NCI-H774 (cell line): ENCODE measurements at places on chromosomes 13 and 19.

DNA sequence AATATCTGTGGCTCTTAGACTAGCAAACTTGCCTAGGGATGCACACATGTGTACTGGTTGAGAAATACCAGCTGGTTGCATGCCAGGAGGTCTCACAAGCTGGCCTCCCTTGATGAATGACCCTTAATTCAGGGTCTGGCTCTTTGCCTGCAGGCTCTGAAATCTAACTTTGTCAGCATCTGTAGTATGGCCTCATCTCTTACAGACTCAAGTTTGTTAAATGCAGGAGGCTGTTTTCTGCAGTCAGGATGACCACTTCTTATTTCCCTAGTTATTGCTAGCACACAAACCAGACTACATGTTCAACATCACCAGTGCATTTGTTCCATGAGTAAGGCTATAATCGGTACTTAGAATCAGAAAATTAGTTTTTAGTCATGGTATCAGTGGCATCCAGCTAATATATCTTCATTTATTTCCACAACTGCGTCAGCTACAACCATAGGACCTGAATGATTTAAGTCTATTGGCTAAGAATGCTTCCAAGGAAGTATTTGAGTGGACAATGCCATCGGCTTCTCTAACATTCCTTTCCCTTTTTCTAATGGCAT, 23.3 kb upstream of the POSTN start:
- DNase-seq = no peak

DNA sequence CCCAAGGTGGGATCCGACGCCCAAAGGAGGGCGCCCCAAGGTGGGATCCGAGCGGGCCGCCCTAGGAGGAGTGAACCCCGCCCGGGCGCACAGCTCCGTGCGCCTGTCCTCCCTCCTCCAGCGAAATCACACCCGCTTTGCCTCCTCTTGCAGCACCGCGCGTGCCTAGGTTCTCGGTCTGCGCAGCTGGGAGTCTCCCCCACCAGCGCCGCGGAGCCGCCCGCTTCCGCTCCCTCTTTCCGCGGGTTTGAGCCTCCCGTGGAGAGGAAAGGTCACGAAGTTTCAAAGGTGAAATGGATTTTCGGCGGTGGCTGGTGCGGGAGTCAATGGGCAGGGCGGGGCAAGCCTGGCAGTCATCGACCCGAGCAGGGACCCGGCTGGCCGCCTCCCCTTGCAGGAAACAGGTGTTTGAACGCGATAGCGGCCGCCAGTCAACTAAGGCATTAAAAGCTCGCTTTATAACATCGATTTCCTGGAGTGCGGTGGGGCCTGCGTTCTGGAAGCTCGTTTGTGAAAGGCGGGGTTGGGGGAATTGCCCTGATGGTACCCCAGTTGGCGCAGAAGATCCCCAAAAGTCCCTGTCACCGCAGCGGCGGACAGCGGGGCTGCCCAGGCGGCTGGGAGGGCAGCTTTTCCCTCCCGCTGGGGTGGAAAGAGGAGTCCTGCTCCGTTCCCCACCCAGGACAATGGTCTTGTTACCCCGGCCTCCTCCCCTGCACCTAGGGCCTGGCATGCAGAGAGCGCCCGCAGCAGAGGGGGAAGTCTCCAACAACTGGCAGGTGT, 9.0 kb upstream of the SOX1 start:
- DNase-seq = peak; percentile 79

DNA sequence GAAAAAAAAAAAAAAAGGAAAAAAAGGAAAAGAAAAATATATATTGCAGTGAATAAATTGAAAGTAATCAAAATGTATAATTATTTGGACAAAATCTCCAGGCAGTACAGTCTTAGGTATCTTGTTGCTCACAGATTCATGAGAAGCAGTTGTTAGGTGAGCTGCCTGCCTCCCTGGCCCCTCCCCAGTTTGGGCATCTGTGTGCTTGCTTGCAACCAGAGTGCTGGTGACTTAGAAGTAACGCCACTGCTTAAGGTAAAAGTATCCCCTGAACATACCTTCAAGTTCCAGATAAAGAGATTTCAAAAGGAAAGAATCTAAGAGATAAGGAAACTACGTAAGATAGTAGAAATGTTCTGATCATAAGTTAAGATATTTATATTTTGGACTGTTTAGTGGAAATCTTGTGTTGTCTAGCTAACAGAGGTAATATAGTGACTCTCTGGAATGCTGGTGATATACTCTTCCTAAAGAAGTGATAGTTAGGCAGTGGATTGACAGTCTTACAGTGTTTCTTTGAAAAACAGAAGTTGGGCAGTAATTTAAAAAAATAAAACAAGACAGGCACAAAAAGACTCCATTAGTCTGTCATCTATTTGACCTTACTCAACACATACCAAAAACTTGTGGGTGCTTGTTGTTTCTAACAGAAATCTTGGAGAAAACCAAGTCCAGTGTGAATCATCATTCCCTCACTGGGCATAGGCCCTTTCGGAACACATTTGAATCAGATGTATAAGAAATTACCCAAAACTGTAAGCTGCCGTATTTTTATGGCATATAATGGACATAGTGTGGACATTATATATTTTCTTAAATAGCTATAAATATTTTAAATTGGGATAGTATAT, 38.3 kb upstream of the KCTD4 start:
- no peak for DNase-seq

DNA sequence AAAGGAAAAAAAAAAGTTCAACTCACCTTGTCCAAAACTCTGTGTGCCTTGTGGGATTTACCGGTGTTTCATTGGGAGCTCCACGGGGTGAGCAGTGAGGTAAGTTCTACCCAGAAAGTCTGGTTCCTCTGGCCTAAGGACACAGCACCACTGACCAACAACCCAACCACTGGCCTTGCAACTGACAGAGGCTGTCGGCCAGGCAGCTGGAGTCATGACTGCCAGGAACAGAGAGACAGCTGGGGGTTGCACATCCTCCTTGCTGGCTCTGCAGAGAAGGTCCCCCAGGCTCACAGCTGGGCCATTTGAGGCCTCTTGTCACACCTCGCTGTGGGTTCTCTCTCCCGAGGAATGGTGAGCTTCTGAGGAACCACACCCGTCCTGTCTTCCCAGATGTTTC, 59.5 kb downstream of the ANKRD10 start:
- no peak for DNase-seq

DNA sequence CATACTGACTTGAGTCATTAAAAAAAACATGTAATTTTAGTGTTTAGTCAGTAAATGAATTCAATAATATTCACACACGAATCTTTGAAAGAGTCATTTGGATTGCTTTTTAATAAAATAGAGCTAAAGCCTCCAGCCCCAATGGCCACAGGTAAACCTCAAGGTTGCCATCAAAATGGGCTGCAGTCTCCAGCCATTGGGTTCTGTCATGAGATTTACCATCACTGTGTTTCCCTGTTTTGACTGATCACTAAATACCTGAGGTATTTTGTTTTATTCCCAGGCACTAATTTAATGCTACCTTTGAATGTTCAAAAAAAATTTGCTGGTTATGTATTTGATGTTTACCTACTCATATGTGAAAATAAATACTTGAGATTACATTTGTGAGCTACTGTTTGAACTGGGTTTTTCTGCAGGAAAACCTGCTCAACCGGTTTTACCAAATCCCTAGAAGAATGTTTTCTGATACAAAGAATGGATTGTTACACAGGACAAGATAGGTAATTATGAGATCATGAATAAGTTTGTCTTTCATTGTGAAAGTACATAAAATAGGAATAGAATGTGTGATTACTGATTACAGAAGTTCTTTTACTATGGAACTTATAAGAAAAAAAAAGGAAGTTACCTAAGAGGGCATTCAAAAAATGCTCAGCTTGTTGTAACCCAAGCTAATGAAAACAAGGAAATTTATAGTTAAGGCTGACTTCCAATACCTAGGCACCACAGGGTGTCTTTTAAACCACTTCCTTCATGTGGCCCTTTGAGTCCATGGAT, 391.3 kb downstream of the EFNB2 start:
- DNase-seq = peak; percentile 85

GRCh38 chr19:1002600-1002999, 2.4 kb downstream of the GRIN3B start:
- DNase-seq = no peak

- no peak for DNase-seq
These were observed 284 bp downstream of the RNF17 start for GRCh38 chr13:24764276-24764630.

- DNase-seq = no peak
These were observed 1608.8 kb downstream of the OLFM4 start for GRCh38 chr13:54637366-54637765.

DNA sequence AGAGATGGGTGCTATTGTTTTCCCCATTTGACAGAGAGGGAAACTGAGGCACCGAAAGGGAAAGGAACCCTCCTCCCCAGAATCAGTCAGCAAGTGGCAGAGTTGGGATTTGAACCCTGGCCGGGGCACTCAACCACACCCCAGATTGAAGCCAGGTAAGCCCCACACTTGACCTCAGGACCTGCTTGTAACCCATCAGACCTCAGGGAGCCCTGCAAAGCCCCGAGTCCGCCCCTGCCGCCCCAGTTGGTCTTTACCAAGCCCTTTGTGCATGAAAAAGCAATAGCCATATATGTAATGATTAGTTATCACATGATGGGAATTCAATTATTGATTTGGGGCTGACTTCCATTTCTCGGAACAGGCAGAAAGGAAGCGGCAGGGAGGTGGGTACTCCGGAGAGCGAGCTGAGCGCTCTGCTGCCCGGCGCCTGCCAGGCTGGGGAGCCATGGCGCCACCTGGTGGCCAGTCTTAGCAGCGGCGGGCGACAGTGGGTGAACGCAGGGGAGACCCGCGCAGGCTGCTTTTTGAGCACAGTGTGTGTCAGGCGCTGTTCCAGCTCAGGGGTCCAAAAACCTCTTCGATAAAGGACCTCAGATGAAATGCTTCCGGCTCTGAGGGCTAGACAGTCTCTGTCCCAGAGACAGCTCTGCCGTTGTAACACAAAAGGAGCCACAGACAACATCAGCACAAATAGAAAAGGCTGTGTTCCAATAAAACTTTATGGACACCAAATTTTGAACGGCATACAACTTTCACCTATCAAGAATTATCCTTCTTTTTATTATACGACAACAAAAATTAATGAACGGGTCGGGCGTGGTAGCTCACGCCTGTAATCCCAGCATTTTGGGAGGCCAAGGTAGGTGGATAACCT, 82.9 kb upstream of the CACNA1A start:
- DNase-seq = no peak
